AG09319 (cell line): ENCODE measurements at places on chromosomes 12 and 14.

GRCh38 chr14:33932576-33933345 lies 18.1 kb downstream of the EGLN3 start:
- DNase-seq = no peak

GRCh38 chr12:64733857-64734256 lies 25.3 kb downstream of the GNS start:
- DNase-seq = no peak

DNA sequence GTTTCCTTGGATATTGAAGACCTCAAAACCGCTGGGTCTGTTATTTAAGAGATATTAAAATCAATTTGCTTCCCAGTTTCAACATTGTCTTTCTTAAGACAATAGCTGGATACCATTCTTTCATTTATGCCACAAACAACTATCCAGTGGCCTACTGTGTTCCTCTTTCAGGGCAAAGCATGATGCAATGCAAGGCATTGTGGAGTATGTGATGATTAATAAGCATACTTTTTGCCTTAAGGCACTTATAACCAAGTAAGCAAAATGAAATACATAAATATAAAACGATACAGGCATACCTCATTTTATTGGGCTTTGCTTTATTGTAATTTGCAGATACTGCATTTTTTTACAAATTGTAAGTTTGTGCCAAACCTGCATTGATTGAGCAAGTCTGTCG lies 45.5 kb downstream of the SCN8A start:
- peak; percentile 18 for DNase-seq

- DNase-seq = peak; percentile 25
Observed at GRCh38 chr12:67592228-67593011, 56.1 kb upstream of the DYRK2 start.

DNA sequence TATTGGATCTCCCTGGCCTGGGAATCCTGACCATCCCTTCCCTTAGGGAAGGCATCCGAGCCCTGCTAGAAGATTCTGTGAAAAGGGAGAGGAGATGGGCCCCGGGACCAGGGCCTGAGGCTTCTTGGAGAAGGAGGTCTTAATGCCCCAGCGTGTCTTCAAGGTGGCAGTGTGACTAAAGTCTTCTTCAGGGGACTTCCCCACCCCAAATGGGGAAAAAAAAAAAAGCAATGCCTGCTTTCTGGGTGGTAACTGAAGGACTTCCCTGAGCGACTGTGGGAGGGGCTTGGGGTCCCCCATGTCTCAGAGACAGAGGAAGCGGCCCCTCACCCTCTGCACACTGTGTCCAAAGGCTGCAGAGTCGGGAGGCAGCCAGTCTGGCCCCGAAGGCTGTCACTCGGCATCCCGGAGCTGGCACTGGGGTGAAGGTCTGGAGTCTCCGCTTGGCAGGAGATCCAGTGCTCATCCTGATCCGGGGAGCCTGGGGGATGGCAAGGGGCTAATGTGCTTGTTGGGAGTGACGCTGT lies 7.8 kb upstream of the PGF start:
- no peak for DNase-seq

GRCh38 chr12:2185751-2186341 lies 133.1 kb downstream of the CACNA1C start:
- DNase-seq = no peak

GRCh38 chr12:5656836-5657235 lies 224.9 kb downstream of the NTF3 start:
- no peak for DNase-seq

DNA sequence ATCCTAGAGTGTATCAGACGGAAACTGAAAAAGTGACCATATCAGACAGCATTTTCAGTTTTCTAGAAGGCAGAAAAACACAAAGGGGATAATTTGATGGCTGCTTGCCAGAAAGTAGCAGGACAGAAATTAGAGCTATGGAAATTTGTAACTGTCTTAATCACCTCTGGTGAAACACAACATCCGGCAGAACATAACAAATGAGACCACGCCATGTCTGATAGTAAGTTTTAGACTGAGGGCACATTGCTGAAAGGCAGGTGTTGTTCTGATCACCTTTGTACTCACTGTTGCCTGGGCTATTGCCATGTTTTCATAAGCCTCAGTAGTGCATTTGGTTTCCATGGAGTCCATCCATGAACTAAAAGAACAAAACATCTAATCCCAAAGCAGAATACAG lies 290.3 kb downstream of the PAWR start:
- no peak for DNase-seq

- DNase-seq = no peak
Observed at GRCh38 chr12:53743266-53744129, 8.3 kb downstream of the CISTR start.

DNA sequence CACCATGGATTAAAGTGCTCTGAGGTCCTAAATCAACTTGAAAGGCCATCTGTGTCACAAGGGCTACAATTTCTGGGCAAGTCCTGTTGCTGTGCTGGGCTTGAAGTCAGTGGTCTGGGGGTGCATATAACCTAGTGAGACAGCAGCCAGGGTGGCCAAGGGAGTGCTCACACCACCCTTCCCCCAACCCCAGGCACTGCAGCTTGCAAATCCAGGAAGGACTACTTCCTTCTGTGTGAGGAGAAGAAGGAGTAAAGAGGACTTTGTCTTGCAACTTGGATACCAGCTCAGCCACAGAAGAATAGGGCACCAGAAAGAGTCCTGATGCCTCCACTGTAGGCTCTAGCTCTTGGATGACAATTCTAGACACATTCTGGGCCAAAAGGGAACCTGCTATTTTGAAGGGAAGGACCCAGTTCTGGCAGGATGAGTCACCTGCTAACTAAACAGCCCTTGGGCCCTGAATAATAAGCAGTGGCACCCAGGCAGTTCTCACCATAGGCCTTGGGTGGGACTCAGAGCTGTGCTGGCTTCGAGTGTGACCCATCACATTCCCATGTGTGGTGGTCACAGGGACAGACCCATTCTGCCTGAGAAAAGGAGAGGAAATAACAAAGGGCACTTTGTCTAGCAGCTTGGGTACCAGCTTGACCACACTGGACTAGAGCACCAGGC lies 32.6 kb upstream of the DHRS7 start:
- DNase-seq = no peak

DNA sequence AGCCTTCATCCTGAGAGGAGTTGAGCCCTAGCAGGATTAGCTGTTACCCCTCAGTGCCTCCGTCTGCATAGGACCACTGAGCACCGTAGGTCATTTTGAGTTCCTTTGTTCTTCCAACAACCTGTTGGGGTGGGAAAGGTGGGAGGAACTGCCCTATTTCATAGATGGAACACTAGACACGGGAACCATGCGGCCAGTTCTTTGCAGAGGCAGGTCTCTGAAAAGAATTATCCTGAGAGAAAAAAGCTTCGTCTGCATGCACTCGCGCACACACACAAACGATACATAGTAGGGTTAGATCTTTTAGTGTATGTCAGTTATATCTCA lies 28.5 kb downstream of the TRAFD1 start:
- DNase-seq = no peak

GRCh38 chr14:69873877-69874780 lies 5.1 kb upstream of the SMOC1 start:
- no peak for DNase-seq

- no peak for DNase-seq
Observed at GRCh38 chr14:31568161-31568560, 7.0 kb downstream of the NUBPL start.

GRCh38 chr12:117236456-117237001 lies 46.3 kb upstream of the FBXO21 start:
- DNase-seq = peak; percentile 4

DNA sequence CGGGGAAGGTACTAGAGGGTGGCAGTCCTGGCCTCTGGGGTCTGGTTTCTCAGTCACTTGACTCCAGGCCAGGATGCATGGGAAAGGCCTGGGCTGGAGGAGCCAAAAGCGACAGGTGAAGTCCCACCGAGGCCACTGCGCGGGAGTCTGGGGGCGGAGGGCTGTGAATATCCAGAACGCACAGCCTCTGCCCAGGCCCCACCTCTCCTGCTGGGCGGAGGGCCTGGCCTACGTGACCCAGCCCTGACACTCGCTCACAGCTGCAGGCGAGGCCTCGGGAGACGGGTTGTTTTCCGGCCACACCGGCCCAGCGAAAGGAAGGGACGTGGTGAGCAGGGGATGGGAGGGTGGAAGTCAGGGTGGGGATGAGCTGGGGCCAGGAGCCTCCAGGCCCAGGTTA lies 91.2 kb downstream of the RFLNA start:
- DNase-seq = no peak

GRCh38 chr14:75433631-75434071 lies 5.8 kb downstream of the JDP2 start:
- peak; percentile 42 for DNase-seq

- DNase-seq = no peak
Observed at GRCh38 chr12:52252728-52253343, 19.8 kb downstream of the KRT7 start.

DNA sequence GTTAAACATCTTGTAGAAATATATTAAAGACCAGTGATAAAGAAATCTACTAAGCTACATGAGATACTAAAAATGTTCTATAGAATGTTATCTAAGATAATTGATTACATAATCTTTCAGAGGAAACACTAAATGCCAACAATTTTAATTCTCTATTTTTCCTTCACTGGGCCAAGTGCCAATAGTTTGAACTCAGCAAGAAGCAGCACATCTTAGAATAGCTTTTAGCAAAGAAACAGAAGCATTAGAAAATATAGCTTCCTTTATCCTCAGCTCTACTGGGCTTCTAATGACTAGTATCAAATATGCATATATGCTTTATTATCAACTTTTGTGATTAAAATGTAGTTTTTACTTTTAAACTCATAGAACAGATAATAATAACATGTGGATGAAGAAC lies 461.4 kb upstream of the USP15 start:
- DNase-seq = no peak

GRCh38 chr12:123029550-123029949 lies 49.1 kb downstream of the ARL6IP4 start:
- no peak for DNase-seq

GRCh38 chr12:113650476-113650875 lies 178.8 kb upstream of the LHX5 start:
- no peak for DNase-seq
